ENCODE measurements at places on chromosomes 4 and X.

DNA sequence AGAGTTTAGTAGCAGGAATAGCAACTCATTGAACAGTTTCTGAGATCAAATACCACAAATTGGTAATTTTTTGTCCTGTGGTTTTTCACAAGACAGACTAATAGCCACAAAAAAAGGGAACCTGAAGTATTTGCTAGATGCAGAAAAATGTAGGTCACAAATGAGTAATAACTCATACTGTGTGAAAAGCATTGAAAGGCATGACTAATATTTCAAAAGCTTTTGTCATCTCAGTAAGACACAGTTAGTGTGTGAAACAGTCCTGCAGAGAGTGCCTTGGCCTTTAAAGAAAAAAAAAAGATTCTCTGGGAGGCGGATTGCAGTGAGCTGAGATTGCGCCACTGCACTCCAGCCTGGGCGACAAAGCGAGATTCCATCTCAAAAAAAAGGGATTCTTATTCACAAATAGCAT, 31.4 kb upstream of the SLC25A31 start:
- DNase-seq = no peak

DNA sequence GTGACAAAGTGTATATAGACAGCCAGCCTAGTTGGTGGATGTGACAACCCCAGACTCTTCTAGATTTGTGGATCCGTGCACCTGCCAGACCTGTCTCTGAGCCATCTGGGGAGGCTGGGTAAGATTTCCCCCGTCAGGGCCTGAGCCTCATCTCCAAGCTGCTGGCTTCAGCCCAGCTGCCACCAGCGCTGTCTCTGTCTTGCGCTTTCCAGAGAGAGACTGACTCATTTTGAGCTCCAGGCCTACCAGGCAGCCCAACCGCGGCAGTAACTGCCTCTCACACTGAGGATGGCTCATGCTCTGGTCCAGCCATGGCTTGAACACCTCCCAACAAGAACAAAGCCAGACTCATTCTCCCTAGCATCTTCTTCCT, 26.4 kb downstream of the NOP14 start:
- DNase-seq = no peak

GRCh38 chr4:139950568-139950967, 203.4 kb downstream of the MAML3 start:
- no peak for DNase-seq

GRCh38 chr4:147103403-147103946, 157.8 kb upstream of the TTC29 start:
- DNase-seq = no peak

- no peak for DNase-seq
Measured at GRCh38 chrX:11998944-11999343, 139.3 kb upstream of the FRMPD4 start.

GRCh38 chr4:1196421-1197183, 24.2 kb upstream of the SPON2 start:
- DNase-seq = no peak

DNA sequence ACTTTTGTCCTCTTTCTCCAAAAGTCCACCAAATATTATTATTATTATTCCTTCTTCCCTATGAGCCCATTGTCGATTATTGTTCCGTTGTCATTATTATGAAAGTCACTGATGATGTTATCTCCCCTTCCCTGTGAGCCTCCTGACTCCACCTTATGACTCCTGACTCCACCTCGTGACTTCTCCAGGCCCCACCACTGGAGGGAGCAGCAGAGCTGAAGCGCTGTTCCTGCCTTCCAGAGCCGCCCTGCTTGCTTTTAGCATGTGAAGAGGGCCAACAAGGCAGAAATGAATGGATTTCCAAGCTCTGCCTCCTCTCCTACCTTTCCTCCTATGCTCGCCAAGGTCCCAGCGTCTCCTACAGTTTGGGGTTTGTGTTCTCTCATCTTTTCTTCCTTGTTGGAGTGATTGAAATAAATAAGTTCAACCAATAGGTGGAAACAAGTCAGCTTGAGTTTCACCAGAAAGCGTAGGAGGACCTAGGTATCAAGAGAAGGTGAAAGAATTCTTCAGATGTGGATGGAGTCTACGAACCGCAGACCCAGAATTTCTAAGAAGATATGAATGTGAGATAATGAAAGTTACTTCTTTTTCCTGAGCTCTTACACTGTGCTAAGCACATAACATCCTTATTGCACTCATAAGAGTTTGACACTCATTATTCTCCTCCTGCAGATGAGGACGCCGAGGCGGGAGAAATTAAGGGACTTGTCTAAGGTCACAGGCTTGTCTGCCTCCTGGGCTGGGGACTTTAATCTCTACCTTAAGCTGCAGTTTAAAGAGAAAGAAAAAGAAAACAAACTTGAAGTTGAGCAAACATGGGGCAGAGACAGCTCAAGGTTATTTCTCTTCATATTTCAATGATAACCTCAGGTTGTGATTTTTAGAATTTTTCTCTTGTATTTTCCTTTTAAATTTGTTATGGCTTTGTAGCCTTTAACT, 26.1 kb downstream of the IGSF1 start:
- DNase-seq = peak; percentile 30

DNA sequence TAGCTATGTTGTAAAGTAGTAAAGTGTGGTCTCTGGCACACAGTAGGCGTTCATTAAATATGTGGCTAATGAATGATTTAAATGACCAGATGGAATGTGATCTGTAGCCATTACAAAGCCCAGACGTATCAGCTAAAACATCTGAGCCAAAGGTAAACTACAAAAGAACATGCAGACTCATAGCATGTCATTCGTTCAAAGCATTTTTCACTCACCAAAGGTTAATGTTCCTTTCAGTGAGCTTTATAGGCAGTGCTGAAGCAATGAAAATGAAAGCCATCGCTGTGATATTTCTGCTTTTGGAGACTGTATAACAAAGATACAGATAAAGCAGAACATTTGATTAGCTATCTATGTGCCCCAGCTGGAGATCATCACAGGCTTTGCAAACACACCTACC, 50.5 kb downstream of the F9 start:
- no peak for DNase-seq

DNA sequence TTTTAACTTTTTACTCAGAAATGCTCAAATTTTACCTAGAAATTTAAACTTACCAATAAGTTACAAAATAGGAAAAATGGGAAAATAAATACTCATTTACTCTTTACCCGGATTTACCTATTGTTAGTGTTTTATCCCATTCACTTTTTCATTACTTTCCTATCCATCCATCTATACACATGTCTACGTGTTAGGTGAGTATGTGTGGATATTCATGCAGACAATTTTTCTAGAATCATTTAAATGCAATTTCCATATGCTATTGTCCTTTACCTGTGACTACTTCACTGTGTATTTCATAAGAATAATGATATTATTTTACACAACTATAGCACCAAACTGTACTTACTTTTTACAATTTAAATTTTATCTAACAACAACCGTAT, 896.6 kb upstream of the INTU start:
- DNase-seq = no peak

DNA sequence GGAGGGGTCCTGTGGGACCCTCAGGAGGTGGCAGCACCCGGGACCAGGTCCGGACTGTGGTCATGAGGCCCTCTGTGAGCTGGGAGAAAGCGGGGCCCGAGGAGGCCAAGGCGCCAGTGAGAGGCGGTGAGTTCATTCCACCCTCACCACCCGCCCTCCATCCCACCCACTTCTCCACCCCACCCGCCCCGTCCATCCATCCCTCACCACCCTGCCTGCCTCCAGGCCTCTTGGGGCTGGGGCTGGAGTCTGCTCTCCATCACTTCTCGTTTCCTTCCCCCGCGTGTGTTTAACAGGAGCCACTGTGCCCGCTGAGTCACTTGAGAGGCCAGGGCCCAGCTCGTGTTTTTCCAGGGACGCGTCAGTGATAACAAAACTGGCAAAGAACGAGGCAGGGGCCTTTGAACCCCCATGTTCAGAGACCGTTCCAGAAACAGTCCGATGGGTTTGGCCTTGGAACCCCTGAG, 6.2 kb downstream of the SH3TC1 start:
- no peak for DNase-seq

GRCh38 chr4:26377328-26378311, 56.8 kb downstream of the RBPJ start:
- no peak for DNase-seq

- DNase-seq = peak; percentile 31
Measured at GRCh38 chr4:151573945-151574344, 165.0 kb downstream of the FHIP1A start.

- no peak for DNase-seq
Measured at GRCh38 chr4:155742310-155743015, 16.4 kb upstream of the GUCY1B1 start.

- DNase-seq = no peak
Measured at GRCh38 chr4:55793479-55793878, 26.1 kb upstream of the EXOC1L start.

DNA sequence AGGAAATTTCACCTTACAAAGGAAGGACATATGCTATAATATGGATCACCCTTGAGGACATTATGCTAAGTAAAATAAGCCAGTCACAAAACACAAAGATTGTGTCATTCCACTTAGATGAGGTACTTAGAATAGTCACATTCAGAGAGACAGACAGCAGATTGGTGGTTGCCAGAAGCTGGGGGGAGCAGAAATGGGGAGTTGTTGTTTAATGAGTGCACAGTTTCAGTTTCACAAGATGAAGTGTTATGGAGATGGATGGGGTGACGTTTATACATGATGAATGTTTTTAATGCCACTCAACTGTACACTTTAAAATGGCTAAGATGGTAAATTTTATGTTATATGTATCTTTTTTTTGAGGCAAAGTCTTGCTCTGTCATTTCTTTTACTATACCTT, 14.8 kb upstream of the SPON2 start:
- DNase-seq = no peak

DNA sequence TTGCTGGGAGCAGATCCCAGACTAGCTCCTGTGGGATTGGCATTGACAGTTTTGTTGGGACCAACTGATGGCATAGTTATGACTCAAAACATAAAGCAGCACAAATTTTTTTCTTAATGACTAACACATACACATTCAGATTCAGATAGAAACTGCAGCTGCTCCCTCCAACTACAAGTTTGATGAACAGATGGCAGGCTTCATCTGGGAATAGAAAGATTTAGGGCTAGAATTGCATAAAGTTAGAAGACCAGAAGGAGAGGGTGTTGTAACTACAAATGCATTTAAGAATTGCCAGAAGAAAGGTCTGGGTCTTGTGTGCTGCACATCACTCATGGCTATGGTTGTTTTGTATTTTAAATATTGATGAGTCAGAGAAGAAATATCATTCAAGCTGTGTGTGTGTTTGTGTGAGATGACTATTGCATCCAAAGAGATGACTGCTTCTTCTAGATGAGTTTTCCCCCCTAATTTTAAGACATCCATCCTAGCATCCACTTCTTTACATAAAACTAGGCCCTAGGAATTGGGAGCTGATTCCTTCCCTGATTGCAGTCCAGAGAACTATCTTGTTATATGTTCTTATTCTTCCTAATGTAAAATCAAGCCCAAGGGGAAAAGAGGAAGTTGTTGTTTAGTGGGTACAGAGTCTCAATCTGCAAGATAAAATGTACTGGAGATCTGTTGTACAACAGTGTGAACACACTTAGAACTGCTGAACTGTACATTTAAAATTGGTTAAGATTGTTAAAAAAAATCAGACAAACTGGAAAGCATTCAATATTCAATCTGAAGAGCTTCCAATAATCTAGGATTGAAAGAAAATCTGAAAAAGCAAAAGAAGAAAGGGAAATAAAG, 175.1 kb downstream of the PARM1 start:
- DNase-seq = no peak

DNA sequence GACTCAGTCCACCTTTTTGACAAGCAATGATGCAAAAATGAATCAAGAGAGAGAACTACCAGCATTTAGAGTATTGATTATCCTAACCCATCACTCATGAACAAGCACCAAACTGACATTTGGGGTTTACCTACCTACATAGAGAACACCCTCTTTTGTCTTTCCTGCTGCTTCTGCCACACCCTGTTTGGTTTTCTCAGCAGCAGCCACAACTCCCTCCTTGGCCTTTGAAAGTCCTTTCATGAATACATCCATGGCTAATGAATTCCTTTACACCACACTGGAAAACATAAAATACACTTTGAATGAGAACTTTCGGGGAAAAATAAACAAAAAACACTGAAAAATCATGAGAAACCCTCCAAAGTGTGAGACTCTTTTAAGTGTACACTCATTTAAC, 1.5 kb downstream of the SNCA start:
- no peak for DNase-seq

DNA sequence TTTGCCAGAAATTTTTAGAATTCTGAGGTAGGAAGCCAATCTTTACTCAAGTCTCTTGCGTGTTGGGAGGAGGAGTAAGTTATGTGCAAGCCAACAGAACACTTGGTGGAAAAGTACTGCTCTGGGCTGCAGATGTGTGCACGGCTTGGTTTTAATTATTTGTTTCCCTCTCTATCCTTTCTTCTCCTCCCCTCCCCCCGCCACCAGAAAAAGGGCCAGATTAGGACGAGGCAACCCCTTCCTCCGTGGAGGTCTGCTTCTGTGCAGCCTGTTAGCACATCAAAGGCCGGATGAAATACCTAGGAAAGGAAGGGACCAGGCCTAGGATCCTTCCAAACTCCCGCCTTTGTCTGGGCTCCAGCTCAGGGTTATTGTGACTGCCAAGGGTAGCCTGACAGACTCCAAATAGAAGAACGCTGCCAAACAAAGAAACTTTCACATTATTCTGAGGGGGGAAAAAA, 1.0 kb upstream of the PGRMC1 start:
- no peak for DNase-seq

- DNase-seq = no peak
Measured at GRCh38 chrX:41043196-41043595, 42.0 kb upstream of the USP9X start.

GRCh38 chrX:134764202-134764785, 106.0 kb upstream of the PLAC1 start:
- no peak for DNase-seq

- DNase-seq = no peak
Measured at GRCh38 chr4:85873566-85873965, 398.6 kb downstream of the ARHGAP24 start.

DNA sequence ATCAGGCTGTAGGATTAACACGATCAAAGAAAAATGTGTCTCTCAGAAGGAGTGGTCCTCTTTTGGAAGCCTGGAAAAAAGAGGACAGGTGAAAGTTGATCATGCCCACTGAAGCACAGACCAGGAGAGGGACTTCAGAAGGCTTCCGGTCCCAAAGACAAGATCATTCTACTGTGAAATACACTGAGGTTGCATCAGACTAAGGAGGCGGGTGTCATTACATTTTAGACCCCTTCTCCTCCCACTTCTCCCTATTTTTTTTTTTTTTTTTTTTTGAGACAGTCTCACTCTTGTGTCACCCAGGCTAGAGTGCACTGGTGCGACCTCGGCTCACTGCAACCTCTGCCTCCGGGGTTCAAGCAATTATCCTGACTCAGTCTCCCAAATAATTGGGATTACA, 67.5 kb downstream of the RBM47 start:
- DNase-seq = no peak

GRCh38 chrX:85391878-85392238, 12.4 kb upstream of the POF1B start:
- DNase-seq = peak; percentile 8

- no peak for DNase-seq
Measured at GRCh38 chr4:7792616-7793015, 147.0 kb downstream of the AFAP1 start.

GRCh38 chr4:17932041-17932440, 89.5 kb downstream of the LCORL start:
- DNase-seq = no peak

Measured in large intestine (tissue), 12 donors.